Right atrium auricular region (tissue), 2 donors: ENCODE measurements at places on chromosomes 1 and 21. TPM values are rescaled to one million over a fixed set of nuclear protein-coding genes. Genes with fewer than 3 reads are reported as not detected.

DNA sequence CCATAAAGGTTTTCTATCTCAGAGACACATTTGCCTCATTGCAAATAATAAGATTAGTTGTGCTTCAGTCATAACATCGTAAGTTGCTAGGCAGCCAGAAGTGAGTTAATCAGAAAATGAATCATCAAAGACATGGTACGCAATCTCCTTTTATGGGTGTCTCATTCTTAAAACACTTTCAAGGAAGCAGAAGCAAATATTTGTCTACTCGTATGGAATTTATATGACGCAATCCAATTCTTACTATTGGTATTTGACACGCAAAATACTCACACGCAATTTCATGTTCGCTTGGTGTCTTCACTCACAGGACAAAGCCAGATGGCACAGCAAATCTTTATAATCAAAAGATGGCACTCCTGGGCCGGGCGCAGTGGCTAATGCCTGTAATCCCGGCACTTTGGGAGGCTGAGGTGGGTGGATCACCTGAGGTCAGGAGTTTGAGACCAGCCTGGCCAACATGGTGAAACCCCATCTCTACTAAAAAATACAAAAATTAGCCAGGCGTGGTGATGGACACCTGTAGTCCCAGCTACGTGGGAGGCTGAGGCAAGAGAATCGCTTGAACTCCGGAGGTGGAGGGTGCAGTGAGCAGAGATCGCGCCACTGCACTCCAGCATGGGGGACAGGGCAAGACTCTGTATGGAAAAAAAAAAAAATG lies 56.4 kb downstream of the HLCS start:
- H3K36me3 ChIP-seq = no peaks in the 10 kb centered on the region
- peak; percentile 30 for DNase-seq
- peaks cover 4% of the 10 kb centered on the region for H3K4me1 ChIP-seq

DNA sequence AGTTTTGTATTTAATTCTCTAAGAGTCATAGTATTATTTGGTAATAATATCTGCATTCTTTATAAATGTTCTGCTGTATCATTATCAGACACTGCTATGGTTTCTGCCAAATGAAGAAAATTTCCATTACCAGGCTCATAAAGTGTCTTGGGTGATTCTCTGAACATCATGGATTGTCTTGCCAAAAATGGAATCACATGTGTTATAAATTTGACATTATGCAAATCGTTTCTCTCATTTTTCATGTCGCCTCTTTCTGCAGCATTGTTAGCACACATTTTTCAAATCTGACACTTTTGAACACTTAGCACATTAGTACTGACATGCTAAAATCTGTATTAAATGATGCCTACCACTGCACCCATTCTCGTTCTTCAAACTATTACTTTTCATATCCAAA lies 74.2 kb upstream of the NEK7 start:
- no peaks in the 10 kb centered on the region for H3K27me3 ChIP-seq
- no peak for DNase-seq
- H3K36me3 ChIP-seq = no peaks in the 10 kb centered on the region
- H3K27ac ChIP-seq = no peak overlapping the region

DNA sequence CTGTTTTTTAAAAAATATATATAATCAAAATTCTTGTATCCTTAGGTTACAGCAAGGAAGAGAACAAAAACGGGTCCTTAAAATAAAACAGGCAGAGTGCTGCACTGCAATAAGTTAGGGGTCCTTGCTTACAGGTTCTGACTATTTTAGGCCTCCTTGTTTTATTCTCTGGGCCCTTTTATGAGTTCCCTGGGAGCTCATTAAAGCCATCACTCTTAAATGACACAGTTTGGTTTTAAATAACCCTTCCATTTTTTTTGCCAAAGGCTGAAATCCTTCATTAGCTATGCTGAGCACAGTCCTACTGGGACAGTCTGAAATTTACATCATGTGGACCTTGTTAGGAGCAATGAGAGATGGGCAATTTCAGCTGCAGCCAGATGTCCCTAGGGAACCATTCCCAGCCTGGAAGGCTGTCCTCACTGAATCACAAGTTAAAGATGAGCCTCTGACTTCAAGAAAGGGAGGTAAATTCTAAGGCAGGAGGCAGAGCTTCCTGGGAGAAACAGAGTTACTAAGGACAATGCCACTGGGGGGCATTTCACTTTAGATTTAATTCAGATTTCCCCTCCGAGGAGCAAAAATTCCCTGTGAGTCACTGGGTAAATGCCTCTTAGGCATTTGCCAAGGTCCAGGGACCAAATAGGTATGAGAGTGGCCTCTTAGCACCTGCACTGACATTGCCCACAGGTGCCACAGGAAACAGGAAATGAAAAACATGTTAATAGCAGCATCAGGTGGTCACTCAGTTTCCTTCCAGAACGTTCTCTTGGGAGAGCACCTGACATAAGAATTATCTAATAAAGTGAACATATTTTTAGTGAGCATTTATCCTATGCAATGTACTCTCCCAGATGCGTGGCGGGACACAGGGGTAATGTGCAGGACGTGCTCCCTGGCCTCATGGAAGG lies 3.8 kb upstream of the MUL1 start:
- no peak overlapping the region for H3K27ac ChIP-seq
- H3K4me3 ChIP-seq = no peak overlapping the region
- no peaks in the 10 kb centered on the region for H3K27me3 ChIP-seq
- no peak for DNase-seq

DNA sequence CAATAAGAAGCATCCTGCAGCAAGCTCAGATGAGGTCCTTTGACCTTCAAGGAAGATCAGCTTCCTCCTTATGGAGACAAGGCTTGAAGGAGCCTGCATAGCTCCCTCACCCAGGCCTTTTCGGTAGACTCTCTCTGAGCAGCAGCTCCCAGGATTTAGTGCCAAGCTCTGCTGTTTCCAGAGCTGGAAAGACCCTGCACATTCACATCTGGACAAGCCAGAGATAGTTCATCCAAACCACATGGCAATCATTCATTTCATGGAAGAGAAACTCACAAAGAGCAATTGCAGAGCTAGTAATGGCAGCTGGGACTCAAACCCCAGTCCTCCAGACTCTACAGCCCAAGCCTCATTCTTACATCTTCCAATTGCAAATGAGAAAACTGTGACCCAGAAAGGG lies 76.4 kb upstream of the EDN2 start:
- H3K27ac ChIP-seq = no peak overlapping the region
- H3K4me3 ChIP-seq = no peak overlapping the region
- H3K36me3 ChIP-seq = no peaks in the 10 kb centered on the region
- H3K4me1 ChIP-seq = peaks cover 20% of the 10 kb centered on the region
- no peak for DNase-seq
- H3K27me3 ChIP-seq = no peaks in the 10 kb centered on the region

REG4 gene
- total RNA-seq = not detected

GRCh38 chr1:91884459-91885212 lies 1.3 kb downstream of the TGFBR3 start:
- H3K27ac ChIP-seq = peak overlapping the region; percentile 92
- no peaks in the 10 kb centered on the region for H3K36me3 ChIP-seq
- no peaks in the 10 kb centered on the region for H3K27me3 ChIP-seq
- peak overlapping the region; percentile 94 for H3K4me3 ChIP-seq
- H3K4me1 ChIP-seq = no peaks in the 10 kb centered on the region
- no peak for DNase-seq

DNA sequence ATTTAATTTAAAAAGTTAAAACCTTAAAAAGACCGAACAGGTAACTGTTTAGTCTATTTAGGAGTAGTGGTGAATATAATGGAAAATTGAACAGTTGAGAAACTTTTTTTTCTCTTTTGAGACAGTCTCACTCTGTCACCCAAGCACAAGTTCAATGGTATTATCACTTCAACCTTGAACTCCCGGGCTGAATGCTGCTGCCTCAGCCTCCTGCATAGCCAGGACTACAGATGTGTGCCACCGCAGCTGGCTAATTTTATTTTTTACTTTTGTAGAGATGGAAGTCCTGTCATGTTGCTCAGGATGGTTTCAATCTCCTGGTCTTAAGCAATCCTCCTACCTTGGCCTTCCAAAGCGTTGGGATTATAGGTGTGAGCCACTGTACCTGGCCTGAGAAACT lies 16.2 kb upstream of the GBP2 start:
- no peak for DNase-seq
- H3K36me3 ChIP-seq = no peaks in the 10 kb centered on the region
- no peak overlapping the region for H3K4me3 ChIP-seq
- H3K27me3 ChIP-seq = no peaks in the 10 kb centered on the region
- H3K27ac ChIP-seq = no peak overlapping the region

OLIG2 gene
- total RNA-seq = not detected

THEM4 gene
- total RNA-seq = 23.1 TPM

DENND2C gene
- total RNA-seq = 1.2 TPM

DNA sequence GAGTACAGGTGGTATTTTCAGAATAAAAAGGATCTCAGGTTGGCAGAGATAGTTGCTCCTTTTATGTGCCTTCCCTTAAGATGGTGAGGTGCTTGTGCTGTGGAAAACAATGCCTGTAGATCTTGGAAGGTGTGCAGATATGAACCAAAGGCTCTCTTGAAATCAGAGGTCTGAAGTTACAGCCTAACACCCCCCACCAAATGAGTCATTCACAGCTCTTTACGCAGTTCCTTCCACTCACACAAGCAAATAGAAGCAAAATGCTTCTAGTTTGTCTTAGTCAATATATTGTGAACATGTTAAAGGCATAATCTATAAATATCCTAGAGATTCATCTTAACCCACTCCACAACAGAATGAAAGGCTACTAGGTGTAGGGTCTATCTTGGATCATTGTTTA lies 128.9 kb upstream of the NR5A2 start:
- DNase-seq = no peak
- H3K27me3 ChIP-seq = no peaks in the 10 kb centered on the region
- no peak overlapping the region for H3K27ac ChIP-seq
- H3K4me3 ChIP-seq = no peak overlapping the region

GRCh38 chr1:29341936-29342335 lies 105.6 kb downstream of the PTPRU start:
- H3K4me1 ChIP-seq = no peaks in the 10 kb centered on the region
- no peak for DNase-seq
- no peaks in the 10 kb centered on the region for H3K36me3 ChIP-seq
- H3K27ac ChIP-seq = no peak overlapping the region
- H3K4me3 ChIP-seq = no peak overlapping the region

GRCh38 chr1:34362949-34363348 lies 186.2 kb downstream of the C1orf94 start:
- H3K27me3 ChIP-seq = no peaks in the 10 kb centered on the region
- H3K4me3 ChIP-seq = no peak overlapping the region
- H3K27ac ChIP-seq = no peak overlapping the region
- no peaks in the 10 kb centered on the region for H3K4me1 ChIP-seq
- H3K36me3 ChIP-seq = no peaks in the 10 kb centered on the region
- no peak for DNase-seq

KRTAP7-1 gene
- not detected for total RNA-seq

DNA sequence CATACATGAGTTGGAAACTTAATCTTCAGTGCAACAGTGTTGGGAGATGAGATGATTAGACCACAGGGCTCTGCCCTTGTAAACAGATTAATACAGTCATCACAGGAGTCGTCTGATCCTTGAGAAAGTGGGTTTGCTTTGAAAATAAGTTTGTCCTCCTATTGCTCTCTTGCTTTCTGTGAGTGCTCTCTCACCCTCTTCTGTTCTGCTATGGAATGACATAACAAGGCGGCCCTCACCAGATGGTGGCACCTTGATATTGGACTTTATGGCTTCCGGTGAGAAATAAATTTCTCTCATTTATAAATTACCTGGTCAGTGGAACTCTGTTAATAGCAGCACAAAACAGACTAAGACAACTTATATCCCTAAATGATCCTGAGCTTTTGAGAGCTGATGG lies 353.6 kb downstream of the BRINP3 start:
- H3K36me3 ChIP-seq = no peaks in the 10 kb centered on the region
- H3K4me3 ChIP-seq = no peak overlapping the region
- DNase-seq = no peak
- no peaks in the 10 kb centered on the region for H3K27me3 ChIP-seq
- no peak overlapping the region for H3K27ac ChIP-seq
- H3K4me1 ChIP-seq = no peaks in the 10 kb centered on the region

DNA sequence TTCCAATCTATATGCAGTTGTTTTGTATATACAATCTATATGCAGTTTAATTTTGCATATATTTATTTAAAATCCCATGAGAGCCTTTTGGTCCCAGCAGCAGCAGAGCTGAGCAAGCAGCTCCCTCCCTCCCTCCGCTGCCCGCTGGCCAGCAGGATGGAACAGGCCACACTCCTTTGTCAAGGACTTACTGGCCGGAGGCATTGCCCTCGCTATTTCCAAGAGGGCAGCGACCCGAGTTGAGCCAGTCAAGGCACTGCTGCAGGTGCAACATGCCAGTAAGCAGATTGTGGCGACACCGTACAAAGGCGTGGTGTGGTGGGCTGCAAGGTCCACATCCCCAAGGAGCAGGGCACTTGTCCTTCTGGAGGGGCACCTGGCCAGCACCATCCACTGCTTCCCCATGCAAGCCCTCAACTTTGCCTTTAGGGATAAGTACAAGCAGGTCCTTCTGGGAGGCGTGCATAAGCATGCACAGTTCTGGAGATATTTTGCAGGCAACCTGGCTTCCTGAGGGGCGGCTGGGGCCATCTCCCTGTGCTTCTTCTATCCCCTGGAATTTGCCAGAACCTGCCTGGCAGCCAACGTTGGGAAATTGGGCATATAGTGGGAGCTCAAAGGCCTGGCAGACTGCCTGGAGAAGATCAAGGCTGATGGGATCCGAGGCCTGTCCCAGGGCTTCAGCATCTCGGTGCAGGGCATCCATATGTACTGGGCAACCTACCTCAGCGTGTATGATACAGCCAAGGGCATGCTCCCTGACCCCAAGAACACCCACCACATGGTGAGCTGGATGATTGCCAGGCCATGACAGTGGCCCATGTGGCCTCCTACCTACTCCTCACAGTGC lies 92.2 kb downstream of the OSBPL9 start:
- H3K4me3 ChIP-seq = no peak overlapping the region
- no peak for DNase-seq
- no peak overlapping the region for H3K27ac ChIP-seq
- no peaks in the 10 kb centered on the region for H3K4me1 ChIP-seq
- H3K27me3 ChIP-seq = no peaks in the 10 kb centered on the region
- no peaks in the 10 kb centered on the region for H3K36me3 ChIP-seq

- H3K4me1 ChIP-seq = no peaks in the 10 kb centered on the region
- peak overlapping the region; percentile 30 for H3K27ac ChIP-seq
- H3K36me3 ChIP-seq = no peaks in the 10 kb centered on the region
- no peaks in the 10 kb centered on the region for H3K27me3 ChIP-seq
Measured at GRCh38 chr1:85343213-85343611, 66.8 kb upstream of the BCL10 start.

RRAGC gene
- total RNA-seq = 9.2 TPM

DNA sequence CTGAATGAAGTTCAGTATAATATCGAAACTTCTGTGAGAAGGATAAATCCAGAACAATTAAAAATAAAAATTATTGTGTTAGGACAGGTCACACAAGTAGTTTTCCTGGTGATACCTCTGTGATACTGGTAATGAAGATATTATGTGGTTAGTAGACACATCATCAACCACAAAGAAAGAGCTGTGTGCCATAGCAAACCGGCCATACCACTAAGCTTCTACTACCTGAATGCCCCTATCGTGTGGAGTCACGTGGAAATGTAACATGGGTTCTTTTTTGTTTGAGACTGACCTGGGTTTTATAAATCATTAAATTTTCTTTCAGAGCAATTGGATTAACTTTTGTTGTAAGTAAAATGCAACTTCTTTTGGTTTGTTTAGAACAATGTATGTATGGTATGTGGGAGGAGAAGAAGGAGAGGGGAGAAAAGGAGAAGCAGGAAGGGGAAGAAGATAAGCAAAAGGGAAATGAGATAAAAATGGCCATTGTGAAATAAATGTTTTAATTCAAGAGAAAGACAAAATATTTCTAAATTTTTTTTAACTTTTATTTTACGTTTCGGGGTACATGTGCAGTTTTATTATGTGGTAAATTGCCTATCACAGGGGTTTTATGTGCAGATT lies 58.2 kb upstream of the LRRC8B start:
- no peaks in the 10 kb centered on the region for H3K36me3 ChIP-seq
- no peak overlapping the region for H3K4me3 ChIP-seq
- no peak overlapping the region for H3K27ac ChIP-seq
- H3K4me1 ChIP-seq = no peaks in the 10 kb centered on the region
